Lower lobe of right lung (tissue), 2 donors: ENCODE measurements at places on chromosomes 7 and 10.

DNA sequence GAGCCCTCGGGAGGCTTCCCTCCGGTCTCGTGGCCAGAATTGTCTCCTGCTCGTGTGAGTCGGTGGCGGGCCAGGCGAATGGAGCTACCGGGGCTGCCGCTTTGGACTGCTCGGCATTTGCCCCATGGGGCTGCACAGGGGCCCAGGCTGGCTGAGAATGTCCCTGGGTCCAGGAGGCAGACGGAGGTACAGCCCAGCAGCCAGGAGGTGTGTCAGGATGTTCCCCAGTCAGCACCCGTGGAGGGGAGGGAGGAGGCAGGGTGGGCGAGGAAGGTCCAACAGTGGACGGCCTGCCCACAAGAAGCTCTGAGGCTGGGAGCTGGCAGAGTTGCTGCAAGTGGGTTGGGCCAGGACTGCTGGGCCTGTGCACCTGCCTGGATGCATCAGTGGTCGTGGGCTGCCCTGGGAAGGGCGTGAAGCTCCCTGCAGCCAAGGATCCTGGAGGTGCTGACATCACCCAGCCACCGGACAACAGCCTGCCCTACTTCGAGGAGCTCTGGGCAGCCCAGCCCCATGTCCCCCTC, 46.4 kb downstream of the PDGFA start:
- no peak for DNase-seq

DNA sequence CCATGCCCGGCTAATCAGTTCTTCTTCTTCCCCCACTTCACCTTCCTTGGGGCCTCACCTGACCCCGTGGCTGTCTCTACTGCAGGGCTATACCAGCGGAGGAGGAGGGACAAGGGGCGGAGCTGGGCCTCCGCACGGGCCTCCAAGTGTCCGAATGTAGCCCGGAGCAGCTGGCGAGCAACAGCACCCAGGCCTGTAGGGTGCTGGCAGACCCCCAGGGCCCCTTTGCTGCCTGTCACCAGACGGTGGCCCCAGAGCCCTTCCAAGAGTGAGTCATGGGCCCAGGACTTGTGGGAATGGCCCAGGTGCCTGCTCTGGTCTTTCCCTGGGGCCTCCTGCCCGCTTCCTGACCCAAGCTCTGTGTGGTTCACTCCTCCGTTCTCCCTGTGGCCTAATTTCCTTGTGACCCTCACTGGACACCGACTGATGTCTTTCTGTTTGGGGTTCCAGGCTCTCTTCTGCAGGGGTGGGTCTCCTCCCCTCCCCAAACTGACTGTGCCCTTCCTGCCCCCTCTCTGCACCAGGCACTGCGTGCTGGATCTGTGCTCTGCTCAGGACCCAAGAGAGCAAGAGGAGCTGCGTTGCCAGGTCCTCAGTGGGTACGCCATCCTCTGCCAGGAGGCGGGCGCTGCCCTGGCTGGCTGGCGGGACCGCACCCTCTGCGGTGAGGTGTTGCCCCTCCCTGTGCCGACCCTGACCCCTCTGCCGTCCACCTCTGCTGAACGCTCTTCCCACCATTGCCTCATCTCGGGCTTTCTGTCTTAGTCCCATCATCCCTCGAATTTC, 35.2 kb downstream of the EPHB4 start:
- no peak for DNase-seq

GRCh38 chr10:33703501-33704213, 369.2 kb upstream of the NRP1 start:
- DNase-seq: no peak

- DNase-seq: no peak
Measured at GRCh38 chr10:106957823-106958588, 206.5 kb downstream of the SORCS1 start.

DNA sequence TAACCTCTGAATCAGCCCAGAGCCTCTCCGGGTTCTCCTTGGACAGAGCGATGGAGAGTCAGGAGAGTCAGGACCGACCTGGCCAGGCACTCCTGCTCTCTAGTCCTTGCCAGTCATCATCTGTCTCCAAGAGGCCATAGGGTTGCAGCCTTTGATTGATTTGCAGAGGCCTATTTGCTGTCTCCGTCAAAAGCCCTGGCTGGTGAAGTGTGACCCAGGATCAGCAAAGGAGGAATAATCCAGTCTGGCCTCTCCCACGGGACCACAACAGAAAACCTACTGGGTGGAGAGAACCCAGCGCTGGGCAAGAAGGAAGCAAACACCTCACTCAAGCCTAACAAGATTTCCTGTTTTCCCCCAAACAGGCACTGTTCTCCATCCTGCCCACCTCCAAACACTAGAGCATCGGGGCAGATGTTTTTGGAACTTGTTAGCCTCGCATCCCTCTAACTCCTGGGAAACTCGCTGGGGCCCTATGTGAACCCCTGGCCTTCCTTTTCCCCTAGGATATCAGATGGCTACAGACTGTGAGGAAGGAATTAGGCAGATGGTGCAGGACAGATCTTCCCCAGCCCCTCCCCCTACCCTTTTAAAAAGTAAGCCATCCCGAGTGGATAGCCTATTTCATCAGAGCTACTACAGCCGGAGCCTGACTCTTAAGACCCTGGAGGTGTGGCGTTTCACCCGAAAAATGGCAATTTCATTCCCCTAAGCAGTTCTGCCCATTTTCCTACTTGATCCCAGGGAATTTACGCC, 54.3 kb downstream of the PODXL start:
- DNase-seq: no peak

DNA sequence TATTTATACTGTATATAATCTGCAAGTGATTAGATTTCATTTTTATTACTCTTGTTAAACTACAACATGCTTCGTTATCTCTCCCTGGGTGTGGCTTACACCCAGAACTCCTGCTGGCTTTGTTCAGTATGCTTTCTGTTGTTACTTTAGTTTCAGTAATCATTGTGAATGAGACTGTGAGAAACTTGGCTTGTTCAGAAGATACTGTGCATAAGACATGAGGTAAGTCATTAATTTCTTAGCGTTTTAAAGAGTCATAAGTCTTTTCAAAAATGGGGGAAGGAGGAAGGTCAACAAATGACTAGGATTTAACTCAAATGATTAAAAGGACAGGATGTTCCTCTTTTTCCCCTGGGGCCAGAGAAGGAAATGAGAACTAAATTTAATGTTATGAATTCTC, 11.6 kb upstream of the ADD3 start:
- no peak for DNase-seq

DNA sequence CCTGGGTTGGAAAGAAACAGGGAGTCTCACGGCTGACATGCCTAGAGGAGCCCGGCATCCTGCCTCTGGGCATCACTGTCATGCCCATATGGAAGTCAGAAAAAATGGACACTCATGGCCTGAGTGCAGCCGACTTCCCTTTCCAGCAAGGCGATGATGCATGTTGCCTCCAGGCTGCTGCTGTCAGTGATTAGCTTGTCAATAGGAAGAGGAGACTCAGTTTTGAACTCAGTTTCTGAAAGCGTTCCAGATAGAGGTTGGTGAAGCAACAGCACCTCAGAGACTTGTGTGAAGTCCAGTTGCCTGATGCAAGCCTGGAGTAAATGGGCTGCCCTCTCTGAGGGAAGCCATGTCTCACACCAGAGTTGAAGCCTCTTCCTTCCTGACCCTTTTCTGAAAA, 148.4 kb downstream of the TPST1 start:
- DNase-seq: no peak

GRCh38 chr7:1218541-1219165, 14.0 kb upstream of the UNCX start:
- DNase-seq: no peak

DNA sequence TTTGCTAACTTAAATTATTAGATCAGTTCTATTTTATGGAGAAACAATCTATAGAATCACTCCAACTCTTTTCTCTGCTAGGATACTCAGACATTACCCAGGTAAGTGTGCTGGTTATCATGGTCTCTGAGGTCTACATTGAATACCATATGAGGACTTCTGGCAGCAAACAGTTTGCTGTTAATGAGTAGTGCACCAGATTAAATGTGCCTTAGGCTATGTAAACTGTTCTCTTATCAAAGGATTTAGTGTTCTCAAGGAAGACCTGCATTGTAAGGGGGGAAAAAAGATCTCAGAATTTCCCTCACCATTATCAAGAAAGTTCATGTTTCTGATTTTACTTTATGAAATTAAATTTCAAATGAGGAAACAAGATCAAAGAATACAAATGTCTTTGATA, 107.5 kb downstream of the ITGB8 start:
- DNase-seq: no peak

- DNase-seq: no peak
Measured at GRCh38 chr10:71513540-71513853, 116.8 kb downstream of the CDH23 start.
